NT2/D1 (cell line): ENCODE measurements at places on chromosomes 16 and 17.
A peak's percentile ranks its signal among the peaks of the same experiment; 100 is the strongest.

GRCh38 chr17:35022536-35023063 lies 40.9 kb downstream of the RFFL start:
- no peak for DNase-seq

DNA sequence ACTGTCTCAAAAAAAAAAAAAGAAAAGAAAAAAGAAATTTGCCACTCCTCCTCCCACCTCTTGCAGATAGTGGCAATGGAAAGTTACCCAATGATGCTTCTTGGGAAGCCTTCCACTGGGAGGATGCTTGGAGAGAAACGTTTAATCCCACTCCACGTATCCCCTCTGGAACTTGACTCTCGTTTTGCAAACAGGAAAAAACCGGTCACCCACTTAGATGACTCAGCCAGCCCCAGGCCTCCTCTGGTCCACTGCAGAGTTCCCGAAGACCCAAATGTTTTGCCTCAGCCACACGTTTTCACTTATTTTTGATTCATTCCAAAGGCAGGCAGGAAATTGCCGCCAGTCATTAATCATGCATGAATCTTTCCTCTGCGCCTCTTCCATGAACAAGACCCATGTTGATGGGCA lies 9.3 kb upstream of the TNFRSF17 start:
- DNase-seq, result no peak

DNA sequence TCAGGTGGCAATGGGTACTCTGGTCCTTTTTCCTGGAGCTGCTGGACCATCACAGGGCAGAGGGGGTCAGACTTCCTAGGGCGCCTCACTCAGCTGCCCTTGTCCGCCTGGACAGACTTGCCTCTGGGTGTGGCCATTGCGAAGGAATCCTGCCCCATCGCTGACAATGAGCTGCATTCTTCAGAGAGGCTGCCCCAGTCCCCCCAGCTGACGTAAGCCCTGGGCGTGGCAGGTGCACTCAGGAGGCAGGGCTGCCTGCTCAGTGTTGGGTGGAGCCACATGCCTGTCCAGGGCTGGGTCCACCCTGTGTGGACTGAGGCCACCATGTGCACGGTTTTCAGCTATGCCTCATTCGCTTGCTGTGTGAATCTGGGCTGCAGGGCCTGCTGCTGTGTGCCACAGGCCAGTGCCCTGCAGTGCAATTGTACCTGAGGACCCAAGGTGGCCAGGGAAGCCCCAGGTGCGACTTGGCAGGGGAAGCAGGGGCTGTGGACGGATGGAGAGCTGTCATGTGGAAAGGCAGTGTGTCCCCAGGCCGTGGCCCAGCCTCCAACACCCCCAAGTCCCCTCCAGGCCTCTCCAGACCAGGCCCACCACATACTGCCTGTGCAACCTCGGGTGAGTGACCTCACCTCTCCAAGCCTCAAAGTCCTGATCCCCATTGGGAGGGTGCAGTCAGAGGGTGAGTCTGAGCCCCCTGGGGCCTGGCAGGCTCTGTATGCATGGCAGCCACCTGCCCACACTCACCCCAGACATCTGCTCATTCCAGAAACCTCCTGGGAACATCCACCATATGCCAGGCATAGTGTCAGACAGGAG lies 14.0 kb upstream of the MPRIP start:
- DNase-seq, result peak; percentile 78

DNA sequence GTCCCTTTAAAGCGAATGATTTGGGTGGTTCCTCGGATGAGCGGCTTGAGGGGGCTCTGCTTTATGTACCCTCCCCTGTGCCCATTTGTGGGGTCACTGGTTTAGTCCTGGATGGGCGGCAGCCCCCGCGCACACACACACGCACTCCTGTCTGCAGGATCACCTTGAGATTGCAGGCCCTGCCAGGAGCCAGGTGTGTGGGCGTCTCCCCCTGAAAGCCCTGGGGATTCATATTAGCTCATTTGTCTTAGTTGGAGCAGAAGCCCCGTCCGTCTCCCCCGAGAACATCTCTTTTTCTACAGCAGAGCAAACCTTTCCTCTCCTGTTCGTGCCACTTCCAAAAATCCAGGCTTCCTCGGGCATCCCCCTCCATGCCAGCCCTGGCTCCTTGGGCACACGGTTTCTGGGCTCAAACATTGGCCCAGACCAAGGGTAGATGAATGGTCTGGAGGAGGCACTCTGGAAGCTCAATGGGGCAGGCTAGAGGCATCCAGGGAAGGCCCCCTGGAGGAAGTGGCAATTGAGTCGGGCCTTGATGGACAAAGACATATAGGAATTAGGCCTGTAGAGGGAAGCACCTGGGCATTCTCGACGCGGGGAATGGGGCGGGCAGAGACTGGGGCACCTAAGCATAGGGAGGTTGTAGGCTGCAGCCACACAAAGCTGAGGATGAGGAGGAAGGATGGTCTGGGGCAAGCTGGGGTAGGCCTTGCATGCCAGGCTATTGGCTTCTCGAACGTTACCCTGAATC lies 218.5 kb upstream of the GSE1 start:
- DNase-seq, result no peak

GRCh38 chr17:6989779-6990178 lies 6.1 kb upstream of the ALOX12 start:
- no peak for DNase-seq

- DNase-seq, result no peak
Measured at GRCh38 chr16:79325226-79325945, 275.2 kb downstream of the MAF start.
